Activated CD4-positive, alpha-beta T cell treated with anti-CD3 and anti-CD28 coated beads, Interleukin-2, amount 50 U/mL, for 24 hours (primary cell): ENCODE measurements at places on chromosomes 7 and 10.

GRCh38 chr7:127578036-127578684 is 7.2 kb downstream of the GCC1 start:
- DNase-seq, result no peak

GRCh38 chr7:15525652-15526263 is 36.1 kb downstream of the AGMO start:
- DNase-seq, result no peak

DNA sequence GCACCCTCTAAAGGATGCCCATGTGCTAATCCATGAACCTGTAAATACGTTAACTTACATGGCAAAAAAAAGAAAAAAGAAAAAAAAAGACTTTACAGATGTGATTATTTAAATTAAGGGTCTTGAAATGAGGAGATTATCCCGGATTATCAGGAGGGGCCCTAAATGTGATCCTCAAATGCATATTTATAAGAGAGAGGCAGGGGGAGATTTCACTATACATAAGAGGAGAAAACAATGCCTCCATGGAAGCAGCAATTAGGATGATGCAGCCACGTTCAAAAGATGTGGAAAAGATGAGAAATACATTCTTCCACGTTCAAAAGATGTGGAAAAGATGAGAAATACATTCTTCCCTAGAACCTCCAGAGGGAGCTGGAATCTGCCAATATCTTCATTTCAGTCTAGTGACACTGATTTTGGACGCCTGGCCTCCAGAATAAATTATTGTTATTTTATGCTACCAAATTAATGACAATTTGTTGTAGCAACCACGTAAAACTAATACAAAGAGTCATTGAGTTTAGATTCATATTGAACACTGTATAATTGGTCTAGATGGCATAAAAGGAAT is 328.4 kb upstream of the GNAI1 start:
- no peak for DNase-seq

DNA sequence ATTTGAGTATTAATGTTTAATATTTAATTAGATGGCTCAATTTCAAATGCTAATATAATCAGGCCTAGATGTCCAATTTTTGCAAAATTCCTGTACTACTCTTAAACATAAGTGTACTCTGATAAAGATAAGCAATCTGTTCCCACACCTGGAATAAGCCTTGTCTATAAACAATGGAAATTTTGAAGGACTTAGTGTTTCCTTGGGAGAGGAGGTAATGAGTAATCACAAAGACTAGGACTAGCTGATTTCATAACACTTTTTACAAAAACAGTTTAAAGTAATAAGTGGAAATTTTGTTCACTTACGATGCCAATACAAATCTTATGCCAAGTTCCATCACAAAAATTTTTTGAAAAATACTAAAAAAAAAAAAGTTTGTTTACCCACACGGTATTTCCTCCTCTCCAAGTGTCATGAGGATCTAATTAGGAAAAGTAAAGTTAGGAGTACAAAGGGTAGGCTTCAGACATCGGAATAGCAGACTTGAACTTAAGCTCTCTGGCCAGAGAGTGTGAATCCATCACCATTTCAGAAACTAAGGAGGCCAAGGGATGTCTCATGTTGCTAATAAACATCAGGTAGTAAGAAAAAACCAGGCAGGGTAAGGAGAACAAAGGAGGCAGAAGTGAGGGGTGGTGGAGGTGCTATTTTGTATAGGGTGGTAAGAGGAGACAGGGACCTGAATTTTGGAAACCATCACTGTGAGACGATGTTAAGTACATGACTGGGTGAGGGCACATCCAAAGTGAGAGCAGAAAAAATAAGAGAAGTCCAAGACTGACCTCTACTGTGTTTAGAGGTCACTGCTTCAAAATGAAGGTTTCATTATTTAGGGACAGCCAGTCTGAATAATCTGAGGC is 61.3 kb downstream of the RAPGEF5 start:
- no peak for DNase-seq

- DNase-seq, result no peak
Measured at GRCh38 chr7:36686499-36686898, 37.8 kb downstream of the AOAH start.

- no peak for DNase-seq
Measured at GRCh38 chr7:1899951-1900762, 230.1 kb downstream of the ELFN1 start.

- DNase-seq, result no peak
Measured at GRCh38 chr7:102077081-102077480, 209.6 kb upstream of the SH2B2 start.
